ENCODE measurements at places on chromosomes 6 and 20. TPM values are rescaled to one million over a fixed set of nuclear protein-coding genes. Genes with fewer than 3 reads are reported as not detected.
A peak's percentile ranks its signal among the peaks of the same experiment; 100 is the strongest.

ZSCAN9 gene
- total RNA-seq: 11.6 TPM

TMC2 gene
- not detected for total RNA-seq

- DNase-seq: no peak
- H3K36me3 ChIP-seq: no peaks in the 10 kb centered on the region
- no peak overlapping the region for H3K4me3 ChIP-seq
- no peaks in the 10 kb centered on the region for H3K4me1 ChIP-seq
- no peaks in the 10 kb centered on the region for H3K27me3 ChIP-seq
Measured at GRCh38 chr20:14148042-14148441, 152.7 kb downstream of the MACROD2 start.

GRCh38 chr6:67935976-67936477 is 699.1 kb upstream of the ADGRB3 start:
- H3K27me3 ChIP-seq: no peaks in the 10 kb centered on the region
- no peak overlapping the region for H3K4me3 ChIP-seq
- no peaks in the 10 kb centered on the region for H3K4me1 ChIP-seq
- no peak for DNase-seq
- H3K36me3 ChIP-seq: no peaks in the 10 kb centered on the region
- no peak overlapping the region for H3K27ac ChIP-seq

- no peak overlapping the region for H3K4me3 ChIP-seq
- peaks cover 17% of the 10 kb centered on the region for H3K36me3 ChIP-seq
- H3K27ac ChIP-seq: no peak overlapping the region
- H3K4me1 ChIP-seq: peaks cover 35% of the 10 kb centered on the region
Measured at GRCh38 chr6:284486-284885, 7.8 kb upstream of the DUSP22 start.

EPB41L1 gene
- total RNA-seq: not detected

DNA sequence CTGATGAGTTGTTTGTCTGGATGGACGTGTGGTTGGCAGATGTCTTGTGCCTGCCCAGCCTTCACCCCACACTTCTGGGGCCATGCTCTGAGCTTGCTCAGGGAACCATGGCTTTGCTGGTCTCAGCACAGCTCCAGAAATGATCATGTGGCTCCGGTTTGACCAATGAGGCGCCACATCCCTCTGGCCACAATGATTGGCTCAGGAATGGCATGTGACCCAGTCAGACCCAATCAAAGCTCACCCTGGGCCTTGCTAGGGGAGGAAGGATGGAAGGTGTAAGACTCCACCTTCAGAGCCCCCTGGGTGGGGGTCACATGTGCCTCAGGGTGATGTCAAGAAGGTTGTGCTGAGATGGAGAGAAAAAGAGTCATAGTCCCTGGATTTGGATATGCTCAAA is 281.6 kb upstream of the SULF2 start:
- H3K36me3 ChIP-seq: no peaks in the 10 kb centered on the region
- H3K4me3 ChIP-seq: no peak overlapping the region
- H3K4me1 ChIP-seq: no peaks in the 10 kb centered on the region

HSD17B8 gene
- 20.9 TPM for total RNA-seq

DNA sequence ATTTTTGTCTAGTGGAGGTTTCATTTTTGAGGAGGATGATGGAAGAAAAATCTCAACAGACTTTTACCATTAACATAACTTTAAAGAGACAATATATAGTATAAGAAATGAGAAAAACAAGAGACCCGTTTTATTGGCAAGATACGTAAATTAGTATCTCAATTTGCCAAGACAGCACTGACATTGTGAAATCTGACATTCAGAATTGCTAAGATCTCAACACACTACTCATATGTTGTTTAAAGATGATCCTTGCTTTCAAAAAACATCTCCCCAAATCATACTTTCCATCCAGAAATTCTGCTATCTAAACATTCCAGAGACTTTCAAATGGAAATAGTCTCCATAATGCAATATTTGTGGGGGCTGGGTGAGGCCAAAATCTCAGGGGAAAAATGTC is 220.9 kb upstream of the CEP162 start:
- H3K27ac ChIP-seq: no peak overlapping the region
- no peak overlapping the region for H3K4me3 ChIP-seq
- no peak for DNase-seq
- H3K4me1 ChIP-seq: no peaks in the 10 kb centered on the region

DNA sequence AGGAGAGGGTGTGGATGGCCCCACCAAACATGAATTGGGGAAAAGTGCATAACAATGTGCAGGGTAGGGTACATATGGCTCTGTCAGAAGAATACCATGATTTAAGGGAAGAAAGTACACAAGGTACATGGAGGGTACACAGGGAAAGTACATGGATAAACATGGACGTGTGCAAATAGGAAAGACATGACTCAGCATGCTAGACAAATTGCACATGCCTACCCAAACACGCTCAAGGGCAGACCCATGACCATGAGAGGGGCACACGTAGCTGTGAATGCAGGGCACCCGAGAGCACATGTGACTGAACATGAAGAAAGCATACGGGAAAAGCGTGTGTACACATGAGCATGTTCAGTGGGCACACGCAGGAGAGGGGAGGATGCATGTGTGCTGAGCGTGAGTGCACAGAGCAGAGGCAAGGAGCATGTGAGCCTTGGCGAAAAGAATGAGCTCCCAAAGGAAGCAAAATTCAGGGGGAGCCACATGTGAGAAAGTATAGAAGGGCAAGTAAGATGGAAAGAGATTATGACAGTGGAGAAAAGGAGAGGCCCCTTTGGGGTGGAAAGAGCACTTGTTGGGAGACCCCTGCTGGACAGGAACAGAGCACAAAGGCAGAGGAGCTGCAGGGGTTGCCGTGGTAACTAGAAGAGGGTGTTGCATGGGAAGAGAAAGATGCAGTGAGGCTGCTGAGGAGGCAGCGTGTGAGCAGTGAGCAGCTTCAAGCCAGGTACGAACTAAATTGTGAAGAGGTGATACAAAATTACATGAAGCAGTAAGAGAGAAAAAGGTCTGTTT is 17.8 kb downstream of the OR2H2 start:
- H3K4me3 ChIP-seq: no peak overlapping the region
- H3K4me1 ChIP-seq: no peaks in the 10 kb centered on the region
- no peaks in the 10 kb centered on the region for H3K27me3 ChIP-seq

GATA5 gene
- not detected for total RNA-seq

DNA sequence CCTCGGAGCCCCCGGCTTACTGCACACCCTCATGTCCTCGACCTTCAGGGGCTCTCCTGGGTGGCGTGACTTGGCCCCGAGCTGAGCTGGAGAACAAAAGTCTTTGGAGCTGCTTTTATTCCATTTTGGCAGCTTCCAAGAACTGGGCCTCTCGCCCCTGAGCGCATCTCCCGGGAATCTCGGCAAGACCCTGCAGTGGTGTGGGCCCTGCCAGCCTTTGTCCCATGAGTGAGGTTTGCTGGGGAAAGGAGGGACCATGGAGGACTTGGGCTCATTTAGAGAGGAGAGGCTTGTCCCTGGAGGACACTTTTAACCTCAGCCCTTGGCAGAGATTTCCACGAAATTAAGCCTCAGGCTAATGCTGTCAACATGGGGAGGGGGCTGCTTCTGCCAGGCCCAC is 62.3 kb upstream of the SLCO4A1 start:
- H3K27me3 ChIP-seq: peaks cover 41% of the 10 kb centered on the region
- no peak for DNase-seq
- H3K4me1 ChIP-seq: peaks cover 2% of the 10 kb centered on the region
- H3K4me3 ChIP-seq: no peak overlapping the region

PAX1 gene
- not detected for total RNA-seq

GRCh38 chr20:3661814-3662665 is 1.2 kb downstream of the GFRA4 start:
- peaks cover 51% of the 10 kb centered on the region for H3K4me1 ChIP-seq
- H3K27ac ChIP-seq: no peak overlapping the region
- peaks cover 66% of the 10 kb centered on the region for H3K27me3 ChIP-seq
- DNase-seq: no peak
- H3K4me3 ChIP-seq: no peak overlapping the region
- no peaks in the 10 kb centered on the region for H3K36me3 ChIP-seq

DNA sequence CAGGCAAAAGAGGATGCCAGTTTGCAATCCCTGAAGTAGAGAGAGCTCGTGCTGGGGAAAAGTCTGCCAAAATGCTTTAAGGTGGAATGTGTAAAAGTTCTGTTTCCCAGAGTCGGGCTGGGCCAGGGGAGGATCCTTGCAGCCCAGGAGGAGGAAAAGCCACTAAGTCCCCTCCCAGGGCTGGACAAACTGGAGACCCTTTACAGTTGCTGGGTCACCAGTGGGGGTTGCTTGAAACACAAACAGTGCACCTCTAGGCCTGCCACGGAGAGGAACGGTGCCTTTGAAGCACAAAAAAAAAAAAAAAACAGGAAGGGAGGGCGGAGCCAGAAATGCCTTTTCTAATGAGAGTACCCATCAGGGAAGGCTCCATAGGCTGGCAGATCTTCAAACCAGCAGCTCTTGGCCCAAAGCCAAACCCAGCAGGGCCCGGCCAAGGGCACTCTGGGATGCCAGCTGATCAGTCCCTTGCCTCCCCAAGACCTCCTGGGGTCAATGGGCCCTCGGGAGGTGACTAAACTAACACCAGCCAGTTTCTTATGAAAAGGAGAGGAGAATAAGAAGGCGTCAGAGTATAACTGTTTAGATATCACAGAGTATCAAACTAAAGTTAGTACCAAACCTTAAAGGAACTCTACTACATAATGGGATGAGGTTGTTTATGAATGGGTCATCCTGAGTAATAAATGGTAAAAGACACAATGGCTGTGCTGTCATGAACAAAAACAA is 23.7 kb downstream of the HLA-A start:
- H3K4me1 ChIP-seq: peaks cover 41% of the 10 kb centered on the region
- peak; percentile 58 for DNase-seq

DNA sequence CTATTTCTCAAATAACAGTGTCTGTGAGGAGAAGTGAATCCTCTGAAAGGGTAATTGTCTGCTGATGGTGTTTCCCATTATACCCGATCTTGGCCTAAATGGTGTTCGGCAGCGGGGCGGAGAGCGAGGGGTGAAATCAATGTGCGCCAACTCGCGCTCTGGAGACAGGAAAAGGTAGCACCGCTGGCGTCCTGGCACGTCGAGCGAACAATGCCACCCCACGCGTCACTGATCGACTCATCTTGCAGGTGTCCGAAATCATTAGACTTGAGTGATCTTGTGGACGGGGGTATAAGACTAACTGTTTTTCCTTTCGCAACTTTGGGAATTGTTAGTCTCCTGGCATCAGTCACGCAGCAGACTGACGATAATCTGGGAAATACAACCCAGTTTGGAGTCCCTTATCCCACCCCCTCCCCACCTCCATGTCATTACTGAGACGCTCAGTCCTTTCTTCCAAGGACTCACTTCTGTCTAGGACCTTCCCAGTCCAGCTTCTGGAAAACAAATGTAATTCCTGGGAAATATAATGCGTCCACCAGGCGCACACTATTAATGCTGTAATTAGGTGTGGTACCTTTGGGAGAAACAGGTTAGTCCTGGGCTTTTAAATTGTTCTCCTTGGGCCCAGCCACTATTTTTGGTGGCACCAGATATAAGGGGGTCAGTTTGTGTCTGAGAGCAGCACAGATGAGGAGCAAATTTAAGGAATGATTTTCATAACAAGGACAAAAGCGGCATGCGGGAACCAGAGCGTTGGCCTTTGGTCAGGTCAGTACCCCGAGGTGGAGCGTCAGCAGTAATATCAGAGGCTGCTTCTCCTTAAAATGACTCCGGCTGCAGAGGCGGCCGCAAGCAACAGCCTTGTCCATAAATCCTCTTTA is 2.3 kb downstream of the LINC00237 start:
- peaks cover 82% of the 10 kb centered on the region for H3K27me3 ChIP-seq
- no peak for DNase-seq
- peak overlapping the region; percentile 72 for H3K4me3 ChIP-seq
- no peak overlapping the region for H3K27ac ChIP-seq
- H3K36me3 ChIP-seq: peaks cover 2% of the 10 kb centered on the region
- H3K4me1 ChIP-seq: peaks cover 38% of the 10 kb centered on the region

FAM83D gene
- total RNA-seq: 23.1 TPM

- DNase-seq: no peak
- no peak overlapping the region for H3K27ac ChIP-seq
- H3K36me3 ChIP-seq: no peaks in the 10 kb centered on the region
- H3K27me3 ChIP-seq: peaks cover 17% of the 10 kb centered on the region
- H3K4me1 ChIP-seq: no peaks in the 10 kb centered on the region
Measured at GRCh38 chr6:1287103-1287591, 24.8 kb upstream of the FOXQ1 start.

DNA sequence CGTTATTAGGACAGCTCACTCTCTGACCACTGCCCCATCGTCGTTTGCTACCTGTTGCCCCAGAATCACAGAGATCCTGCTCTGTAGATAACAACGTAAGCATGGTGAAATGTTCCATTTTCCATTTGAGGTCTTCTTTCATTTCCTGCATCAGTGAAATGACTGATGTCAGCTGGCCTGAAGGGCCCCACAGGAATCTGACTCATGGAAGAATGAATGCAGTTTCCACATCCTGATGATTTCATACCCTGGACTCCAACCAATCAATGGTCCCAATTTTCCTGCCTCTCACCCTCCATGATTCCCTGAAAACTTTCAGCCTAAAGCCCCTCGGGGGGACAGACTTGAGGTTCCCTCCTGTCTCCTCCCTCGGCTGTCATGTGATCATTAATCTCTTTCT is 394.4 kb upstream of the CDH4 start:
- no peak for DNase-seq
- no peaks in the 10 kb centered on the region for H3K36me3 ChIP-seq
- no peak overlapping the region for H3K4me3 ChIP-seq

DNA sequence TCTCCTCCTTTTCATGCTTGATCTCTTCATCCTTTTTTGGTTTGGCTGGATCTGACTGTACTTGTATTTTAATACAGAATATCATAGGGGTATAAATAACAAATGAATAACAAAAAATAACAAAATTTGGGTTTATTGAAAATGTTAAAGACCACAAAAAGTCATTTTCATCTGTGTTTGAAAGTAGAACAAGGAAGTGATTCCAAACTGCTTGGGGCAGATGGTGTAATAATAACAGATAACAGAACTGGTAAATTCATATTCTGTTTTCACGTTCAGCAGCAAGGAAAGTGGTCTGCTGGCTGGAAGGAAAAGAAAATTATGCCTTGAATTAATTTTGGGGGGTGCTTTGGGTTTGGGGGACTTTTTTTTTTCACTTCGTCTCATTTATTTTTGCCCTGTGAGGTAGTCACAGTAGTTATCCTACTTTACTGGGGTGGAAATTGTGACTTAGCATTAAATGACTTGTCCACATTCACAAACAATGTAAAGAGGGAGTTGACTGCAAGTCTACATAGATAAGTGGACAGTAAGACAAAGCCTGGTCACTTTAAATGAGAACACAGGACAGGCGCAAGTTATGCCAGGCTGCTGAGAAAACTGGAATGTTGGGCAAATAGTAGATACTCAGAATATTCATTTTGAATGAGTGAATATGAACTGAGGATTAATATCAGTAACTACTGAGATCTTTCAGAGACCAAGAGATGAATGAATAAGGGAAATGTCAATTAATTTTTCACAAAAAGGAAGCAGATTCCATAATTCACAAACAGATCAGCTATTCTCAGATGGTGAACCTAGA is 193.9 kb upstream of the CITED2 start:
- no peaks in the 10 kb centered on the region for H3K27me3 ChIP-seq
- peaks cover 5% of the 10 kb centered on the region for H3K4me1 ChIP-seq
- H3K27ac ChIP-seq: no peak overlapping the region
- H3K36me3 ChIP-seq: peaks cover 1% of the 10 kb centered on the region
- DNase-seq: no peak

Data from activated CD8-positive, alpha-beta memory T cell treated with anti-CD3 and anti-CD28 coated beads, Interleukin-2, amount 10 ng/mL, durations not matched to agents 7 days and 5 days (primary cell).